ENCODE measurements at places on chromosomes 2 and 18.

GRCh38 chr18:45201489-45201888 lies 413.8 kb upstream of the SLC14A2 start:
- no peak for DNase-seq

GRCh38 chr2:149061133-149061745 lies 22.7 kb downstream of the LYPD6B start:
- DNase-seq: no peak

- DNase-seq: peak; percentile 38
Observed at GRCh38 chr18:51195451-51196117, 1.9 kb downstream of the MEX3C start.

DNA sequence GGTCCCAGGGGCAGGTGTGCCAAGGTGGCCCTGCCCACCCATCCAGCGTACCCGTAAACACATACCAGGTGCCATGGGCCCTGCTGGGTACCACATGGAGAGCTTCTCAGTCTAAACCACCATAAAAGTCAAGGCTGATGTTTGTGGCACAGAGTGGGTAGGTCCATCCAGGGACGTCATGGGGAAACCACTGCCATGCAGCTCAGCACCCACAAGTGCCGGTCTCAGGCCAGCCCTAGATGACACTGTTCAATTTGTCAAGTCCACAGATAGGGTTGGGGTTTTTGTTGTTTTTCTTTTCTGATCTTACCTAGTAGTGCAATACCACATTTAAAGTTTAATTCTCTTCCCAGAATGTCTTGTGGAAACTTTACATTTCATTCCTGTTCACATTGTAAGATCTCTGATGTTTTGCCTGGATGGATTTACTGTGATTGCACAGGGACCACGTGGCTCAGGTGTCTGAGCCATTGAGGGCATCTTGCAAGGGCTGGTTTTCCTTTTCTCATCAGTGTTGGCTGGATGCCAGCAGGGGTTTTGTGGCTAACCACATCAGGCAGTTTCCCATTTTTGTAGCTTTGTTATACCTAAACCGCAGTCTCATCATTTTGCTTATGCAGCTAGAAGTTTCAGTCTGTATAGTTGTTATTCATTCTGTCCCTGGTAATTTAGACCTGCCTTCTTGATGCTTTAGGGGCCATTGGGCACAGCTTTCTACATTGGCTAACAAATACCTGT lies 64.7 kb downstream of the STK25 start:
- DNase-seq: peak; percentile 63
